Gastroesophageal sphincter (tissue), 4 donors: ENCODE measurements at places on chromosomes 12 and 14. TPM values are rescaled to one million over a fixed set of nuclear protein-coding genes. Genes with fewer than 3 reads are reported as not detected.

RNU4-1 gene
- total RNA-seq = not detected

KRT8 gene
- total RNA-seq = 376 TPM

TIGAR gene
- 10.4 TPM for total RNA-seq

DNA sequence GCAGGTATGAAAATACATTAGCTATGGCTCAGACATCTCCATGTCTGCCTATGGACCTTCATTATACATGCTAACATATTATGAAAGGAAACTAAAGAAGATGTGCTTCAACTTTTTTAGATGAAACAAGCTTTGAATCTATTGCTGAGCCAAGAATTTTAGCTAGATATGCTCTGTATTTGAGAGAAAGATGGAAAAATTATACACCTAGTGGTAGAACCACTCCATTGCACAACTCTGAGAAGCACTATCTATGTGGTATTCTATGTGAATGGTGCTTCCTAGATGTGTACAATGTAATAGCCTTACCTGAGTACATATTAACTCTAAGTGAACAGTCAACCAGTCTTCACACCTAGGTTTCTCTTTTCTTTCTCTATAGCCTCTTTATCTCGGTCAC lies 17.3 kb downstream of the EPYC start:
- ATAC-seq = no peak
- H3K36me3 ChIP-seq = no peaks in the 10 kb centered on the region
- H3K4me3 ChIP-seq = no peak overlapping the region
- no peaks in the 10 kb centered on the region for H3K27me3 ChIP-seq
- H3K4me1 ChIP-seq = no peaks in the 10 kb centered on the region
- no peak overlapping the region for H3K27ac ChIP-seq

- H3K27me3 ChIP-seq = no peaks in the 10 kb centered on the region
- peak overlapping the region; percentile 51 for H3K27ac ChIP-seq
These were observed 64.6 kb downstream of the CCDC88C start for GRCh38 chr14:91352728-91353692.

- no peak overlapping the region for H3K4me3 ChIP-seq
- H3K4me1 ChIP-seq = no peaks in the 10 kb centered on the region
- no peak for ATAC-seq
- peaks cover 46% of the 10 kb centered on the region for H3K27me3 ChIP-seq
- no peaks in the 10 kb centered on the region for H3K36me3 ChIP-seq
These were observed 35.5 kb upstream of the PAX9 start for GRCh38 chr14:36626151-36626550.

DNA sequence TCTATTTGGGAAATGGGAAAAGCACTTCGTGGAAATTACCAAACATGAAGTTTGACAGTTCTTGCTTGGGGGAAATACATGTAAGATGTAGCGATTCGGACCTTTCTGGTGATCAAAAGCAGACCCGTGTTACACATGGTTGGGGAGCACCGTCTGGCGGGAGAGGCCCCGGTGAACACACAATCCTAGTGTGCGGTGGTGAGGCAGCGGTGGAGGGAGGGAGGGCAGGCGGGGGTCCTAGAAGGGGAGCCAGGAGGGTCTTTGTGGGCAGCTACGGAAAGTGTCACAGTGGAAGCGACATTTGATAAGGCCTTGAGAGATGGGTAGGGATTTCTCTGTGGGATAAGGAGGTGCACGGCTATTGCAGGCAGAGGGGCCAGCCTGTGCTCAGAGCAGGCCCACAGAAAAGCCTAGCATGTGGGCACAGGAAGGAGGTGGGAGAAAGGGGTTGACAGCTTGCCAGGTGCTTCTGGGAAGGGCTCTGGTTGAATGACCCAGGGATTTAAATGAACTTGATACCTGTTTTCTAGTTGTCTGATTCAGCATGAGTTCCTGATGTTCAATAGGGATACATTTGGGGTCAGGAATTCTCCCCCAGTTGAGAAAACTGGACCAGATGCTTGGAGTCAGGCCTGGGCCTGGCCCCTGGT lies 7.2 kb downstream of the MVK start:
- no peak overlapping the region for H3K27ac ChIP-seq
- H3K4me1 ChIP-seq = no peaks in the 10 kb centered on the region
- H3K4me3 ChIP-seq = no peak overlapping the region
- no peaks in the 10 kb centered on the region for H3K36me3 ChIP-seq
- H3K27me3 ChIP-seq = no peaks in the 10 kb centered on the region

DNA sequence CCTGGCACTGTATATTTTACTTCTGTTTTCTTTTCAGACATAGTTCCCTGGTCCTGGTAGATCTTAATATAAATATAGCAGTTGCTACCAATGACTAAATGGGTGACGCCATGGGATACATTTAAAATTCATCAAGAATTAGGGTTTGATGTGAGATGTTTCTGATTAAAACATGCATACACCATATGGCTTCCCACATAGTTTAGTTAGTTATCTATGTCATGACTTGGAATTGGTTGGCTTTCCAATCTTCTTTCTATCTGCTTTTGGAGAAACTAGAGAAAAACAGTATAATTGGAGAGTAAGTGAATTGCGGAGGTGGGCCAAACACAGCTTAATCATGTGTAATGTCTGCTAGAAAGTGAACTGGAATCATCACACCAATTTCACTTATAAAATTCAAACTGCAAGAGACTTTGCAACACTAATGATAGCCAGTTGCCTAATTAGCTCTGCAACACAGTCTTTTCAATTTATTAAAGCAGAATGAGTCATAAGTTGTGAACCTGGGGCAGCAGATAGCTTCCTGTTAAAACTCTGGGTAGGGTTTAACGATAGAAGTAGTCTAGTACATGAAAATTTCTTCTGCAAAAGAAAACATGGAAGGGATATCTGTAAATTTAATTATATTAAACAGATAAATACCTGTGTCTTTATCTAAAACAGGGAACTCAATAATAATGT lies 295.2 kb downstream of the SLC16A7 start:
- no peaks in the 10 kb centered on the region for H3K36me3 ChIP-seq
- no peak for ATAC-seq
- no peaks in the 10 kb centered on the region for H3K4me1 ChIP-seq

DNA sequence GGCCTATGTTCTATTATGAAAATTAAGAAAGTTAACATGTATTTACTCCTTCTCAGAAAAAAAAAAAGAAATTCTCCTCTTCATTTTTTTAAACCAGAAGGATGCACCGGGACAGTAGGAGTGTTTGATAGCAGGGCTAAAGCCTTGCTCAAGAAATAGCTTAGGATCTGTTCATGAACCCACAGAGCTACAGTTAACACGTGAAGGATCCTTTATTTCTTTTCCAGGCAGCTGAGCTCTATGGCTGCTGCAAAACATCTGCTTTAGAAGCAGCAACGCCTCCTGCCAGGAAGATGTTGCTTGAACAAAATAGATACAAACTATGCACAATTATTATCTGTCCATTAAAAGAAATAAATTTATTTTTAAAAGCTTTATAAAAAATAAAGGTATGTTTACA lies 254.8 kb downstream of the PRKD1 start:
- no peaks in the 10 kb centered on the region for H3K27me3 ChIP-seq
- no peak overlapping the region for H3K4me3 ChIP-seq
- H3K4me1 ChIP-seq = no peaks in the 10 kb centered on the region
- H3K36me3 ChIP-seq = no peaks in the 10 kb centered on the region

- no peak overlapping the region for H3K27ac ChIP-seq
- no peaks in the 10 kb centered on the region for H3K27me3 ChIP-seq
- peaks cover 18% of the 10 kb centered on the region for H3K4me1 ChIP-seq
These were observed 40.3 kb downstream of the TECPR2 start for GRCh38 chr14:102403028-102403427.

DNA sequence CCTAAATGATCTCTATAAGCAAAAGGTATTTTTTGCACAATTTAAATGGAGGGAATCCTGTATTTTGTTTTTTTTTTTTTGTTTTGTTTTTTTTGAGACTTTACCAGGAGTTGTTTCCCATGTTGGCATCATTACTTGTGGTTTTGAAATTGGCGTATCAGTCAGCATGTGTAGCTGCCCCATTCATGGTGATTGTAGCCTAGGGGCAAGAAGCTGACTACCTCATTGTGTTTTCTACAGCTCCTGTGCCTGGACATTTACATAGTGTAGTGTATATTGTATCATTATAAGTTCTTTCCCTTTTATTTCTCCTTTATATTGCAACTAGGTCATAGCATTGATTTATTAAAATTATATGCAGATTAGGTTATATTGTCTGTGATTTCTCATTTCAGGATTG lies 24.5 kb downstream of the SAMD4A start:
- H3K4me1 ChIP-seq = peaks cover 8% of the 10 kb centered on the region
- ATAC-seq = no peak
- no peaks in the 10 kb centered on the region for H3K36me3 ChIP-seq
- H3K4me3 ChIP-seq = no peak overlapping the region

DNA sequence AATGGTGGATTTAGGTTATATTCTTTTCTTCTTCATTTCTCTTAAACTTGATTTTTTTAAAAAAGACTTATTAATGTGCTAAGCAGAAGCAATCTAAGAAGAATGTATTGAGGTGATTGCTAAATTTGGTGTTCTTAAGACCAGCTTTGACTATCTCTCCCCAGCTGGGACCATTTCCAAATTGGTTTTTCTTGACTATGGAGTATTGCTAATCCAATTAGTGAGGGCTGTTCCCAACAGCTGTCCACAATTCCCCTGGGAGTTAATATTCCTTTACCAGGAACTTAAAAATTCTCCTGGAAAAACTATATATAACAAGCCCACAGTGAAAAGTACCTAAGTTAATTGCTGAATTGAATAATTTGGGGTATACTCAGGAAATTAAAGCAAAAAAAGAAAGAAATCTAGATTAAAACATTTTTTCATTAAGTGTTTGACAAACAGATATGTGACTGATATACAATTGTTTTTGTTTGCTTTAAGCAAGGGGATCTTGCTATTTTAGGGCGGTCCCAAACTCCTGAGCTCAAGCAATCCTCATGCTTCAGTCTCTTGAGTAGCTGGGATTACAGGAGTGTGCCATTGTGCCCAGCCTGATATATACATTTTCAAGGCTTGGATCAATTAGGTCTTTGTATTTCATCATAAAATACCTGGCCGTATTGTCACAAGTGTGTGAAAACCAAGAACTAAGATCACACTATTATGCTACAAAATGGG lies 105.0 kb downstream of the FAR2 start:
- H3K4me1 ChIP-seq = no peaks in the 10 kb centered on the region
- no peaks in the 10 kb centered on the region for H3K36me3 ChIP-seq

DNA sequence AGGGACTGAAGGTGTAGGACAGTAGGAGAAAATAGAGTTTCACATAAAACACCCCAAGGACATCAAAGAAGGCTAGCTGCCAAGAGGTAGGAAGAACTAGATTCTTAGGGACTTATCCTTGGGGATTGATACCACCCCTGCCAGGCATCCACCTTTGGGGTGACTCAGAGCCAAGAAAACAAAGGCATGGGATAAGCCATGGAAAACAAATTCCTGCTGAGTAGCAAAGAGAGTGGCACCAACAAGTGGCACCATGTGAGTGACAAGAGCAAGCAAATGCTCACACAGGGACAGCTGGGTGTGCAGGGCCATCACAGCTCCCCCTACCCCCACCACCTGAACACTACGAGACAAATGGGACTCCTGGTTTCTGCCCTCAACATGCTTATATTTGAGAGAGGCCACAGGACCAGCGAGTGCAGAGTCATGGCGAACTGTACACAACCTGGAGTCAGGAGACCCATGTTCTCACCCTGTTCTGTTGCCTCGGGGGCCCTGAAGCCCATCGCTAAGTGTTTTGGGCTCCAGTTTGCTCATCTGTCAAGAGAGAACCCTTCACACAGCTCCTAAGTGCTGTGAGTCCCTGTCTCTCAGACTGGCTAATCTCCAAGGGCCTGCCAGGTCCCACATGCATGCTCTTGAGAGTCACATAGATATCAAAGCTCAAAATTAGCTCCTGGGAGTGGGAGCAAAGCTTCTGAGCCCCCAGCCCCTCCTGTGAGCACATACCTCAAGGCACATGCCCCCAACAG lies 91.9 kb downstream of the DPF3 start:
- no peak for ATAC-seq
- H3K4me1 ChIP-seq = peaks cover 25% of the 10 kb centered on the region
- no peaks in the 10 kb centered on the region for H3K36me3 ChIP-seq
- H3K27ac ChIP-seq = peak overlapping the region; percentile 59
- no peak overlapping the region for H3K4me3 ChIP-seq
- H3K27me3 ChIP-seq = no peaks in the 10 kb centered on the region

DNA sequence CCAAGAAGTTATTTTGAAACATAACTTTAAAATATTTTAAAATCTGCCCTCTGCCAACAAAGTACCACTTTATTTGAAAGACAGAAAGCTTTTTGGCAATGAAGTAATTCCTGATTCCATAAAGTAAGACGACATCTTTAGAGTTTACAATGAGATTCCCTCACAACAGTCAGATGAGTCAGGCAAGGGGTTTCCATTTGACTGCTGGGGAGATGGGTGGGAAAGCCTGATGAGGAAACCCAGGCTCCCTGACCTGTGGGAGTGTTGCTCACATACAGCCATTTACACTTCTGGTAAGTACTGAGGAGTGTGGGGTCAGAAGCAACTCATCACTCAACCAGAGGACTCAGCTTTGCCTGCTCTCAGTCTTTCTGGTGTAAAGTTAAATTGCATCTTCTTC lies 10.2 kb downstream of the KITLG start:
- ATAC-seq = no peak
- H3K4me3 ChIP-seq = no peak overlapping the region
- H3K4me1 ChIP-seq = peaks cover 27% of the 10 kb centered on the region
- H3K27ac ChIP-seq = peak overlapping the region; percentile 7

- no peak overlapping the region for H3K4me3 ChIP-seq
- H3K36me3 ChIP-seq = no peaks in the 10 kb centered on the region
- H3K27me3 ChIP-seq = no peaks in the 10 kb centered on the region
These were observed 1.3 kb upstream of the CACNA2D4 start for GRCh38 chr12:1919763-1920162.

DNA sequence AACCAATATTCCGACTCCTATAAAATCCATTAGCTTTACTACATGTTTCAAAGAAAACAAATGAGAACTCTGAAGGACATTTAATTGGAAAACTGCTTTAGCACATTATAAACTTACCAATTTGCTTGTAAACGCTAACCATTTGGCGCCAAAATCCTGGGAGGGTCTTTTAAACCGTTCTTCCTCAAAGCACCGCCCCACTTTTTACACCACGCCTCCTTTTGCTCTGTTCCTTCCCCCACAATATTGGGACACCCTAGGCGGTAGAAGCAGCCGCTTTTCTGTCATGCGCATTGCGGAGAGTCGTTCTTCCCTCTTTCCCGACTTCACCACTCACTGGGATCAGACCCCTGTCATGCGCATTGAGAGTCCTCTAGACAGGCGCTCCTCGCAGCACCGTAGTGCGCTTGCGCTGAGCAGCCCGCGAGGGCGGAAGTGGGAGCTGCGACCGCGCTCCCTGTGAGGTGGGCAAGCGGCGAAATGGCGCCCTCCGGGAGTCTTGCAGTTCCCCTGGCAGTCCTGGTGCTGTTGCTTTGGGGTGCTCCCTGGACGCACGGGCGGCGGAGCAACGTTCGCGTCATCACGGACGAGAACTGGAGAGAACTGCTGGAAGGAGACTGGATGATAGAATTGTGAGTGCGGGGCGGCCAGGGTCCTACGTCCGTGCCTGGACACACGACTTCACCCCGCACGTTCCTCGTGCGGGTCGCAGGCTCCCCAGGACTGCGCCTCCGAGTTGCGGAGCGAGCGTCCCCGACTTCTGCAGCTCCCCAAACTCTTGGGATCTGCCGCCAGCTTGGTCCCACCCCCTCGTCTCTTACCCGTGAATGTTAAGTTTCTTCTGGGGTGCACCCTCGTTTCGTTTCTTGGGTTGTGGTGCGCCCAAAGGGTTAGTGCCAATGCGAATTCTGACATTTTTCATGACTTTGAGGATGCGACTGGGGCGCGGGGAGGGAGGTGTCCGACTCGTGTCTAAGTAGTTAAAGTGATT lies at the start of gene TMX1:
Gene TMX1, plus strand, starts transcription at position 435 of the 991 bp plus-strand sequence. Its CDS starts 46 bp downstream, at position 481.
- peak; percentile 100 for ATAC-seq
- peaks cover 38% of the 10 kb centered on the region for H3K4me1 ChIP-seq
- H3K27ac ChIP-seq = peak within 1 kb of the TSS; percentile 87
- no peaks in the 10 kb centered on the region for H3K27me3 ChIP-seq
- peak within 1 kb of the TSS; percentile 91 for H3K4me3 ChIP-seq
